MM.1S (cell line): ENCODE measurements at places on chromosomes 2 and 18.

GRCh38 chr2:88554189-88554588, 73.1 kb downstream of the EIF2AK3 start:
- no peak for DNase-seq

DNA sequence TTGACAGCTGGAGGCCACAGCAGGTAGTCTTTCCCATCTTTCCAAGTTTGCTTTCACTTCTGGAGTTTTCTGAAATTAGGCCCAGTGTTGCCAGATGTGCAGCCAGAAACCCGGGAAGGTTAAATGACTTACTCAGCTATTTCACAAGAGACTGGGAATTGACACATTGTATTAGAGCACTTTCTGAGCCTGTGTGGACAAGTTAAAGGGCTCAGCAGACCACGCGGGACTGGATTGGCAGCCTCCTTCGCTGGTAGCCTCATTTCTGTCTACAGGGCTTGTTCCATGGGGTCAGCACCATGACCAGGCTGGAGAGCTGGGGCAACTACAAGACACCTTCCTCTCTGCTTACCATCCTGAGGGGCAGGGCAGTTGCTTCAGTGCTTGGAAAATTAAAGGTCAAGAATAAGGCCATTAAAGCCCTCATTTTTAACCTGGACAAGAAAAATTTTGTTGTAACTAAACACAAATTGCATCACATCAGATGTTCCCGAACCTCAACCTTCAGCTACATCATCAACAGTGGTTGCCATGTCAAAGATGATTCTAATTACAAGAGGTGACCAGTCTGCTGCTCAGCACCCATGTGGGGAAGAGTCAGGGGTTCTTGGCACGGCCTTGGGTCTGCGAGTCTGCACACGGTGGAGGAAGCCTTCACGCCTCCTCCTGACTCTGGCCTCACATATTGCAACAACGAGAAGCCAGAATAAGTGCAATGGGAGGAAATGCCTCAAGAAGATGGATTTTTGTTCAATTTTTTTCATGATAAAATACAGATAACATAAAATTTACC, 279.5 kb upstream of the RAB6C start:
- no peak for DNase-seq

DNA sequence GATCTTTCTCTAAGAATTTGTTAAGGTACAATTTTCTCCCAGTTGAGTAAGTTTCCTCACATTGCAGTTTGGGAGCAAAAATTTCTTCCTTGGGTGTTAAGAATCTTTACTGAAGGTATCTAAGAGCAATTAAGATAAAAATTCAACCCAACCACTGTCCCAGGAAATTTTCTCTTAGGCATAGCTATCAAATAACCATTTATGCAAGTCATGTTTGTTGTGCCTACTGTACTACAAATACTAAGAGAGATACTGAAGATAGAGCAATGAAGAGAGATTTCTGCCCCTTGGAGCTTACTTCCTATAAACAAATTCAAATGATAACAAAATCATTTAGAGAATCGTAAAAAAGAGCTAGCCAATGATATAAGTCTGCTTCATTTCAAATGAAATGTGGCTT, 402.8 kb downstream of the LRRTM4 start:
- no peak for DNase-seq

DNA sequence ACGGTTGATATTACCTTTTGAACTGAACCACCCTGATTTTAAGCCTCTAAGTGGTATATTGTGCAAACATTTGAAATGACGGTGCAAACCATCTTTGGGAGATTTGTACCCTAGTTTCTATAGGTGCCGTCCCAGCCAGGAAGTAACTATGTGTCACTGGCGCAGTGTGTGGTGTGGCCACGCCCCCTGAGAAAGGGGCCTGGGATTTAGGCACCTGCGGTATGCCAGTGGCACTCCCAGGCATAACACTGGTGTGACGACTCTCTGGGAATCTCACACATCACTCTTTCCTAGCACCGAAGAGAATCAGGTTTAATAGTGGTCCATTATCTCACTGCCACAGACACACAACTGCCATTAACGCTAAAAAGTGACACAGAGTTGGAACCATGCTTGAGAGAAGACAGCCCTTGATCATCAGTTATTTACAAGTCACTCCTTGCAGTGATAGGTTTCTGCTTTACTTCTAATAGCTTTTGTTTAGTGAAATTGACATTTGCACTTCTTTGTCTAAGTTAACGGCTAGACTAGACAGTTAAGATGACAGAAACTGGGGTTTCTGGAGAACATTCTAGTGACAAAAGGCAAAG, 11.1 kb downstream of the AQP4 start:
- DNase-seq, result no peak

GRCh38 chr2:151904807-151905206, 76.6 kb upstream of the ARL5A start:
- DNase-seq, result no peak
